ENCODE measurements at places on chromosomes 7 and 10. TPM values are rescaled to one million over a fixed set of nuclear protein-coding genes. Genes with fewer than 3 reads are reported as not detected.

GRCh38 chr7:102147008-102147407, 139.7 kb upstream of the SH2B2 start:
- DNase-seq: no peak

Gene SLC13A4
- not detected for total RNA-seq

DNA sequence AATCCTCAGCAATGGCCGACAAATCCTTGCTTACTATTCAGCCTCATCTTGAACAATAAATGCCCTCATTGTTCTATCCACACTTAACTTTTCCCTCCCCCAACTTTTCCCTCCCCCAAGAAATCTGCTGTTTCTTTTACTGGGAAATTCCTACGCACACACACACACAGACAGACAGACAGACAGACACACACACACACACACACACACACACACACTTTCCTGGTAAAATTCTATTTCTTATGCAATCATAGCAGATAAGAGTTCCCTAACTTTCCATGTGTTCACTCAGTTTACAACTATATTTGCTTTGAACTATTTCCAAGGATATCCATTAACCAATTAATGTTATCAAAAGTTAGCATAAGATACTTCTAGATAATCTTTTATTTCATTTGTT, 52.9 kb downstream of the RELN start:
- no peak for DNase-seq

DNA sequence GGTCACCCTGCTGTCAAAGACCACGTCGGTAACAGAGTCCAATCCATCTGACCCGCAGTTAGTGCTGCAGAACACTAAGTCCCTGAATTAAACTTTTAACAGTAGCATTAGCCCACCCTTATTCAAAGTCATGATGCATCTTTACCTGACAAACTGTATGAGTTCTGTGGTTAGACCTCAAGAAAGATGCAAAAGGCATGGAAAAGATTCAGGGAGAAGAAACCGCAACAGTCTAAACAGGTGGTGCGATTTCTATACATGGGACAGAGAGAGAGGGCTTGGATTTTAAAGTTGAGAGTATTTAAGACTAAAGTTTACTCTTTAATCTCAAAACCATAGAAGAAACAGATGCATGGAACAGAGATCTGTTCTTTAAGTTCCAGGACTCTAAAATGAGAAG, 103.3 kb upstream of the NFE2L3 start:
- no peak for DNase-seq

- DNase-seq: no peak
Measured at GRCh38 chr10:127207081-127207480, 10.7 kb upstream of the INSYN2A start.

DNA sequence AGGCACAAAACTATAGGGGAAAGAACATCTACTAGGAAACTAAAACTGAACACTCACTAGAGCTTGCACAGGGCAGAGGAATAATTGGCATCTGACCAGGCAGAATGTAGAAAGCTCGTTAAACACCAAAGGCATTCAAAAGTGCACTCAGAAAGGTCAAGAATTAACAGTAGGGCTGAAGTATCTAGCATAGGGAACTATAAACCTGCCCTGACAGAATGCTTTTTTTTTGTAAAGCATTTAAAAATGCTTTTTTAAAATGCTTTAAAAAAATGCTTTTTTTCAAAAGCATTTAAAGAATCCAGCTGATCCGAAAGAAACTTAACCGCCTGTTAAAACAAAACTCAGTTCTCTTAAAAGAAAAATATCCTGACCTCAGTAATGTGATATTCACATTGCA, 74.6 kb upstream of the EGFR start:
- DNase-seq: no peak

Gene ZNF25
- total RNA-seq: 6.5 TPM

DNA sequence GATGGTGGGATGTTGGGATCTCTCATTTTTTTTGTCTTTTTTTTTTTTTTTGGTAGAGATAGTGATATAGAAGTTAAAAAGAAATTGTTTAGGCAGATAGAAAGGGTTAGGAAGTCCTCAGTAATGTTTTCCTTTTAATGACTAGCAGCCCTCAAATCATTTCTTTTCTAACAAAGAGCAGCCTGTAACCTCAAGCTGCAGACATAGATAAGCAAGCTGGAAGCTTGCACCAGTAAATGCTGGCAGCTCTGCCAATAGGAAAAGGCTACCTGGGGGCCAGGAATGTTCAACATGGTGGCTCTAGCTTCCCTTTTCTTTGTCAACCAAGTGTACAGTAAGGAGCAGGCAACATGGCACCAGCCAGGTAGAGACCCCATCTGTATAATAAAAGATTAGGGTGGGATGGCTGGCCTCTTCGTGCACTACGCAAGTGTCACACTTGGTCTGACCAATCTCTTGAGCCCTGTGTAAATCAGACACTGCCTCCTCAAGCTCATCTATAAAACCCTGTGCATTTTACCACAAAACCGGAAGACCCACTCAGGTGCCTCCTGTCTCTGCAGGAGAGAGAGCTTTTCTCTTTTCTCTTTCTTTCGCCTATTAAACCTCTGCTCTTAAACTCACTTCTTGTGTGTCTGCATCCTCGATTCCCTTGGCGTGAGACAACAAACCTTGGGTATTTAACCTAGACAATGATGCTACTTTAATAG, 212.9 kb downstream of the SNX10 start:
- DNase-seq: no peak

Gene VIPR2
- total RNA-seq: not detected

DNA sequence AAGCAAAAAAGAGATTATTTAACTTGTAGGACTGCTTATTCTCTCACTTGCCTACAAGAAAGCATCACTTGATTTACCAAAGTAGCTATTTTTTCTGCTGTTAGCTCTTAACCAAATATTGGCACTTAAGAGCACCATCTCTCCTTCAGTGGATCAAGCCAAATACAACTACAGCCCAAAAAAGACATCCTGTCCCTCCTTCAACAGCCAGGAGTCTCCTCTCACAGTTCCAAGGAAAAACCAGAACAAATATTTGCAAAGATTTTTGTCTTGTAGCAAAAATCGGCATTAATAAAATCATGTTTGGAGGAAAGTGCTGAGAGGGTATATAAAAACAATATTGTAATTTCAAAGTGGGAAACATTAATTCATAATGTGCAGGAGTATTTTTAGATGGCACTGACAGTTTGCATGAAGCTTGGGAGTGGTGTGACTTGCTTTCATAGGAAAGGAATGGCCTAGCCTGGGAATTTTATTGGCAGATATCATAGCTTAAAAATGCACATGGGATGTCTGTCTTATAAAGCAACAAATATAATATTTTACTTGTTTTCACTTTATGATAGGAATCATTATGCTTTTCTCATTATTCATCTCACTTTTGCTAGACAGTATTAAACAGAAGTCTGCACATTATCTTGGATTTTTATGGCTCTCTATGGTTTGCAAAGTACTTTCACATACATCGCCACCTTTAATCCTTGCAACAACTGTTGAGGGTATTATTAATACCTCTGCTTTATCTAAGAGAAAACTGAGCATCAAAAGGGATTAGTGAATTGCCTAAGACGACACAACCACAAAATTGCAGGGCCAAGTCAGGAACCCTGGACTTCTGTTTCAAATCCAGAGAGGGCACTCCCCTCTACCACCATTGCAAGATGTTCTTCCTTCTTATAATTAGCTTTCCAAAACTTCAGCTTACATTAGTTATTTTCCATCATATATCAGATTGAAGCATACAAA, 103.5 kb downstream of the AGMO start:
- no peak for DNase-seq

- DNase-seq: no peak
Measured at GRCh38 chr10:26759008-26759407, 61.5 kb downstream of the PDSS1 start.

Data from pulmonary artery endothelial cell (primary cell).